ENCODE measurements at places on chromosomes 6 and 20.

DNA sequence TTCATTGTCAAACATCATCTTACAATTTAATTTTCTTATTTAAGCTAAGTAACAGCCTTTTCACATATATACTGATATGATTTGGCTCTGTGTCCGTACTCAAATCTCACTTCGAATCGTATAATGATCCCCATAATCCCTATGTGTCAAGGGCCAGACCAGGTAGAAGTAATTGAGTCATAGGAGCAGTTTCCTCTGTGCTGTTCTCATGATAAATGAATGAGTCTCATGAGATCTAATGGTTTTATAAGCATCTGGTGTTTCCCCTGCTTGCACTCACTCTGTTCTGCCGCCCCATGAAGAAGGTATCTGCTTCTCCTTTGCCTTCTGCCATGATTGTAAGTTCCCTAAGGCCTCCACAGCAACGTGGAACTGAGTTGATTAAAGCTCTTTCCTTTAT lies 25.1 kb upstream of the CMTR1 start:
- DNase-seq: no peak

- DNase-seq: no peak
Measured at GRCh38 chr6:1625794-1626435, 16.2 kb downstream of the FOXC1 start.

DNA sequence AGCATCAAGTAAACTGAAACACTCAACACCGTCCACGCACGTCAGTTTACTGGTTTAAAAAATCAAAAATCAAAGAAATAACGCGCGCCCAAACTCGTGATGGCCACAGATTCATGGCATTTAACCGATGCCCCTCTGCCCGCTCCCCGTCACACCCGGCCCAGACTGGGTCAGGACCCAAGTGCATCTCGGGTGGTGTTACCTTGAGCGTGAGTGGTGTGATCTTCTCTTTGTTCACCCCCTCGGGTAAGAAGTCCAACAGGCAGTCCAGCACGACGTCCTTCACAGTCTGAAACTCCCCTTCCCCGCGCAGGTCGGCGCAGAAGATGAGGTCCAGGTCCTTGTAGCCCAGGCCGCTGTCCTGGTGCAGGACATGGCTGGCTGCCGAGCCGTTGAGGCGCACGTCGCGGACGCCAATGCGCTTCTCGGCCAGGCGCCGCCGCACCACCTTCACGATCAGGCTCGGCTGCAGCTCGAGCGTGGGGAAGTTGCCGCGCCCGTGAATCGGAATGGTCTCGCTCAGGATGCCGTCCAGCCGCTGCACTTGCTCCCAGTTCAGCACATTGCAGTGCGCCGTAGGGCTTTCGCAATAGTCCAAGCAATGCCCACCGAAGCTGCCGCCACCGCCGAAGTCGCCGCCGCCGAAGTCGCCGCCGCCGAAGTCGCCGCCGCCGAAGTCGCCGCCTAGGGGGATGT lies 945 bp downstream of the TENT5A start:
- no peak for DNase-seq

GRCh38 chr20:21490105-21490504 lies 23.8 kb downstream of the NKX2-2 start:
- DNase-seq: no peak

GRCh38 chr6:132817554-132818403 lies 3.4 kb downstream of the RPS12 start:
- DNase-seq: no peak

- DNase-seq: no peak
Measured at GRCh38 chr6:134809130-134809529, 140.8 kb downstream of the ALDH8A1 start.

DNA sequence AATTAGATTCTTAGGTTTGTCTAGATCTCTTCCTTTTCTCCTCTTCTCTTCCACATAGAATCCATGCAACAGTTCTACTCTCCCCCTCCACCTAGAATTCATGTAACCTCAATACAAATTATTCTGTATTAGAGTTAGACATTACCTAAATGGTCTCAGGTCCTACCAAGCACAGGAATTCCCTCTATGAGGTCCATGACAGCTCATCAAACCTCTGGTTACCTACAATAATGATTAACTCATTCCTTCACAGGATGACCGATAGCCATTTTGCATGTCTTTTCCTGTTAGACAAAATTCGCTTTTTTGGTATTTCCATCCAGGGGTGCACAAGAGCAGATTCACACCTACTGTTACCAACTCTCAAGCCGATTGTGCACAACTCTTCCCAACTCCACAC lies 27.4 kb upstream of the BMP2 start:
- DNase-seq: no peak

DNA sequence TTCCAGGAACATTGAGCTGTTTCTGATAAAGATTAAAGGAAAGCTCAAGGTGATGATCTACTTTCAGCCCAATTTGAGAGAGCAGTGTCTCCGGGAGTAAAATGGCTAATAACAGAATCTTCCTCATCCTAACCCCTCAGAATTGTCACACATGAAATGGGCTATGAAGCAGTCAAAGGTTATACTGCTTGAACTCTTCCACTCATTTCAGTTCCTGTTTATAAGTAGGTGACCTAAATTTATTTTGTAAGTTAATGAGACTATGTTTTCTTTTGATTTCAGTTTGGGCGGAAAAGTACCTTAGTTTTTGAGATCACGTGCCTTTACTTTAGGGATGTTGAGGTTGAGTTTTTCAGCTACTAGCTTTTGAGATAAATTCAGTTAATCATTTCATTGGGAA lies 47.2 kb downstream of the QKI start:
- no peak for DNase-seq

DNA sequence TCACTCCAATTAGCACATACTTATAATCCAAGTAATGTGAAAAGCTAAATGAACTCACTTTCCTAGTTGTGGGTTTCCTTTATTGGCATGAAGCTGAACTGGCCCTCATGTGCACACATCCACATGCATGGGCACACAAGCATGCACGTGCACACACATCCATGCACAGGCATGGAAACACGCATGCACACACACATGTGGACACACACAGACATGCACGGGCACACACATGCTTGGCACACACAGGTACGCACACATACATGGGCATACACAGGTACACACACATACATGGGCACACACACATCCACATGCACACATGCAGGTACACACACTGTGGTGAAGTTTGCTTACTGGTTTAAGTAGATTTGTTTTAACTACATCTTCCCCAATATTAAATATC lies 23.8 kb downstream of the SYNDIG1 start:
- no peak for DNase-seq

DNA sequence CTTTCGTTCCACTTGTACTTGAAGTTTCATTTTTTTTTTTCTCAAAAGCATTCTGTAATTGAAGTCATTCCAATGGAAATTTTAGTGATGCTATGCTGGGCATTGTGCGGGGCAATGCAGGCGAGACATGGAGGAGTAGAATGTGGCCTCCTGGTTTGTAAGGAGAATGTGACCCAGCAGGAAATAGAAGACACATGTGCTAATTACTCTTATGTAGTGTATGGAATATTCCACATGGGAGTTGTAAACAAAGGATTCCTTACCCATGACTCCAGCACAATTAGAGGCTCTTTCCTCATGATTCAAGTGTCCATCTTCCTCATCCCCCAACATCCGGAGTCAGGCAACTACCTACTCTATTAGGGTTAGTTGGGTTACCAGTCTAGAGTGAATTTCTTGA lies 14.9 kb upstream of the RFPL4B start:
- no peak for DNase-seq

GRCh38 chr20:13035399-13036152 lies 26.8 kb downstream of the SPTLC3 start:
- no peak for DNase-seq

DNA sequence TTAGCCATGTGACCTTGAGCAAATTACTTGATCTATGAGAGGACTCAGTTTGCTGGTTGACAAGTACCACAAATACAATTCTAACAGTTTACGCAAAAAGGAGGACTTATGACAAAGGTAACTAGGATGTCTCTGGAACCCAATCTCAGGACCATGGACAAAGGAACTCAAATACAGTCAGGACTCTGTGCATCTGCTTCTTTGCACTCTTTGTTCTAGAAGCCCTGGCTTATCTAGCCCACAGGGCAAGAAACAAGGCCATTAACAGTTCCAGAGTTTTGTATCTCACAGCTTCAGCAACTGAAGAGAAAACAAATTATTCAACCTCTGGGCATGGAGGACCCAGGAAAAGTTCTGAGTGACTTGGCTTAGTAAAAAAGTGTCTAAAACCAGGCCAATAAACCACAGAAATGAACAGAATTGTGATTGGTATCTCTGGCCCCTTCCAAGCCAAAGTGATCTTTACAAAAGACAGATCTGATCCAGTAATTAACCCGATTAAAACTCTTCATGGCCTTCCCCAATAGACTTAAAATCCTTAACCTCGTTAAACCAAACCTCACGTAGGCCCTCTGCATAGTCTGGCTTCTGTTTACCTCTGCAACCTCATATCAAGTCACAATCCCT lies 5.9 kb downstream of the WASF1 start:
- no peak for DNase-seq

DNA sequence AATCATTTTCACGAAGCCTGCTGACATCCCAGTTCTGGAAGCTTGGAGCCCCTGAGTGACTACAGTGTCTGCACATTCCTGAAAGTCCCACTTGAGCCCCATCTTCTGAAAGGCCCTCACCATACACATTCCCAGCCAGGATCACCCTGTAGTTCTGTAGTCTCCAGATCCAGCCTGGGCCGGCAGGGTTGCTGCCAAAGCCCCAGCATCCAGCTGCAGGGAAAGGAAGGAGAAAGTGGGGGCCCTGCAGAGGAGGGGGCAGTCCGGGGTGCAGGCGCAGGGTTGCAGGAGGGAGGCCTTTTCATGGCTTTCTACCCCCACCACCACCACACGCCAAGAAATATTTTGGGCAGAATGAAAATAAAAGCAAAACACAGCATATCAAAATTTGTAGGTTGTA lies 26.0 kb downstream of the MDFI start:
- DNase-seq: no peak

DNA sequence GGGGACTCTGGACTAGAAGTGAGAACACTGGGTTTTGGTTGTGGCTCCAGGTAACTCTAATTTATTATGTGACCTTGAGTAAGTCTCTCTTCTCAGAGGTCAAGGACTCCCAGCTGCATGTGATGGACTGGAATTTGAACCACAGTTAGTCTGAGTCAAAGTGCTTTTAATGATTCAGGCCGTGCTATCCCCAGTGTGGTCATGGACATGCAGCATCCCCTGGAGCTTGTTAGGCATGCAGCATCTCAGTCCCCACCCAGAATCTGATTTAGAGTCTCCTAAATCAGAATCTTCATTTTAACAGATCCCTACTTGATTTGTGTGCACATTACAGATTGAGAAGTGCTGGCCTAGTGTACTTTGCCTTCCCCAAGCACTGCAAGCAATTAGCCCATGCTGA lies 74.2 kb downstream of the TOX2 start:
- no peak for DNase-seq

DNA sequence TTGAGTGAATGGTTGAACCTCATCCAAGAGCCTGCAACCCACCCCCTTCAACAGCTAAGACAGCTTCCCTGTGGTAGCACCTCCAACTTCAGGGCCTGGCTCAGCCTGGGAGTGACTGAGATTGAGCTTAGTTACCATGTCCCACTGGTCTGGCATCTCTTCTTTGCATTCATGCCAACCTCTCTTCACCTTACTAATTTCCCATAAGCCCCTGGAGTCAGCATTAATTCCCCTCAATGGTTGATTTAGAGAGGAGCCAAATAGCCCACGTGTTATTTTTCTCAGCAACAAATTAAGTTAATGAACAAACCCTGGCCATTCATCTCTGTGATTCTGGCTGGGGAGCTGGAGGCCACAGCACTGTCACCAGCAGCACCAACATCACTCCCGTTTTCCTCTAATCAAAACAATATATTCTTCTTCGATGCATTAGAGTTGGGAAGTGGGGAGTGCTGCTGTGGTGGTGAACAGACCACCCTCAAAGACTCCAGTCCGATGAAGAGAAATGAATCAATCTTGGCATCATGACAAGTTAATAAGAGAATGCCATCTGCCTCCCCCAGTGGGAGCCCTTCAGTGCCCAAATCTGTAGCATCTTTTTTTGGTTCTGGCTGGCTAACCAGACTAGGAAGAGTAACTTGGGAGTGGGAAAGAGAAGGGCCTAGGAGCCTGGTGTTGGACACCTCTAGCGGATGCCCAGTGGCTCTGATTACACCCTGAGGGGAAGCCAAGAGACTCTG lies 316.9 kb upstream of the RNF24 start:
- DNase-seq: no peak

DNA sequence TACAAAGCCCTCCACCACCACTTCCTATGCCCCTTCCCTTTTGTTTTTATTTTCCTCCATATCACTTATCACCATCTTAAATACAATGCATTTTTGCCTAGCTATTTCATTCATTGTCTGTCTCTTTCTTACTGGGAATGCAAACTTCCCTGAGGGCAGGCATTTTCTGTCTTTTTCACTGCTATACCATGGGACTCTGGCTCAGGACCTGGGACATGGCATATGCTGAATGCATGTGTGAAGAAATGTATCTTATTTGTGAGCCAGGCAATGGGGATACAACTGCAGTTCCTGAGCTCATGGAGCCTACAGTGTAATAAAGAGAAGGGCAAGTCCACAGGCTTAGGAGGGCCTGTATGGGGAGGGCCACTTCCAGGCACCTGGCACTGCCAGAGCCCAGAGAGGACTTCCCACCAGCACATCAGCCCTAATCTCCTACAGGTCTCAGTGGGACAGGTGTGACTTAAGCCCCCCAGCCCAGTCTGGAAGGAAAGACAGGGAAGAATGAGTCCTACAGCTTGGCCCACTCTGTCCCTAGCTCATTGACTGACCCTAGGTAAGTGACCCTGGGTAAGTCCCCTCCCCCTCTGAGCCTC lies 43.2 kb downstream of the TFEB start:
- DNase-seq: no peak

- DNase-seq: no peak
Measured at GRCh38 chr6:79239536-79240168, 5.2 kb upstream of the HMGN3 start.

GRCh38 chr20:21053002-21053762 lies 53.0 kb downstream of the LINC00237 start:
- DNase-seq: peak; percentile 35

- no peak for DNase-seq
Measured at GRCh38 chr6:33116417-33116816, 40.6 kb downstream of the HLA-DPB1 start.

DNA sequence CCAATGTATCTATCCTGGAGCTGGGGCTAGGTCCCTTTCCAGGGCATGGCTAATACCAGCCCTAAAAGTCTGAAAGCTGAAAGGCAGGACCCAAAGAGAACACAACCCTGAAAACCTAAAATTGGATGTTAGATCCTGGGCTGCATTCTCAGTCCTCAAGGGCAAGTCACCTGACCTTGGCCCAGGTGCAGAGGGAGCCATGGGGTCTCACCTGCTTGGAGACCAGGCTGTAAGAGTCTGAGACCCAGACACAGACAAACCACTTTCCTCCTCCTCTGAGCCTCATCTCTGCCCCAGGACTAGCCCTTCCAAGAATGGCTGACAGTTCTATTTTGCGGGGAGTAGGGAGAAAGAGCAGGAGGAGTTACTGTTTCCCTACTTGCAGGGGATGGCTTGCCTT lies 60.0 kb downstream of the EFCAB8 start:
- no peak for DNase-seq

Data from NCI-H1092 treated with DMSO at 0.1 percent for 48 hours (cell line).